ENCODE measurements at places on chromosomes 1 and 21.

DNA sequence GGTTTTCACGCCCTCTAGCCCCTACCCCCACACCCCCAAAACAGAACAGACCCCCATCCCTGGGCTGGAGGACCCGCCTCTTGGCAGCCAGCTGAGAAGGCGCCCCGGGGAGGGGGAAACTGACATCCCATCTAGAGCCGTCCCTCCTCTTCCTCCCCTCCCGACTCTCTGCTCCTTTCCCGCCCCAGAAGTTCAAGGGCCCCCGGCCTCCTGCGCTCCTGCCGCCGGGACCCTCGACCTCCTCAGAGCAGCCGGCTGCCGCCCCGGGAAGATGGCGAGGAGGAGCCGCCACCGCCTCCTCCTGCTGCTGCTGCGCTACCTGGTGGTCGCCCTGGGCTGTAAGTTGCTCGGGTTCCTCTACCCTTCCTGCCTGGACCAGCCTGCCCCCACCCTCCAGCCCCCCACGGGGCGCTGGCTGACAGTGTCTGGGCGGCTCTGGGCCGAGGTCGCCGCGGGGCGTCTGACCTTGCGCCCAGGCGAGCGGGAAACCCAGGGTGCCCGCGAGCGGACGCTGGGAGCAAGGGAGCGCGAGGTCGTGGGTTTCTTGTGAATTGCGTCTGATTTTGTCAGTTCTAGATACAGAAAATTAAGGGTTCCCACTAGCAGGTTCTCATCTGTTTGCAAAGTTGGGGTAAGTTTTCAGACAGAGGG lies 618 bp downstream of the JAM2 start:
- no peak for DNase-seq

DNA sequence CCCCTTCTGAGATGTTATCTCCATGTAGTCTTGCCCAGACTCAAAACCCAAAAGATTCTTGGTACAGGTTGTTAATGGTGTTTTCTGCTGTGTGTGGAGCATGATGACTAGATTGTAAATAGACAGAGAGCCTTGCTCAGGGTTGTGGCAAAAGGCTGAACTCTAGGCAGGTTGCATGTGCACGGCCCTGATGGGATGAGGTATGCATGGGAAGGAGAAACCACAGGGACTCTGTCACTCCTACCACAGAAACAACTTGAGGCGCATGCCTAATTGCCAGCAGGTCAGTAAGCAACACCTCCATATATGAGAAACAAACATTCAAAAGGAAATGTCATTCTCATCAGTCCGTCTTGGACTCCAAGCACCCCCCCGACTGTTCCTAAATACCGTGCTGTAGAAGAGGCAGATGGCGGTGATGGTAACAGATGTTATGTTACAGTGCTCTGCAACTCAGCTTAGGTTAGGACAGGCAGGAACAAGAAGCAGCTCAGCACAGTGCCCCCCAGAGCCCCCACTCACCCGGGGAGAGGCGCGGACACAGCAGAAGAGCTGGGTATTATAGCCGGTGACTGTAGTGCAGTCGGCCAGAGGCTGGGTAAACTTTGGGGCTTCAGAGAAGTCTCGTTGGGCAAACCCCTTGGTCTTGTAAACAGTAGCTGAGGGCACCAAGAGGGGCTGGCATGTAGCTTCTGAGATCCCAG lies 10.9 kb downstream of the MYBPHL start:
- no peak for DNase-seq

DNA sequence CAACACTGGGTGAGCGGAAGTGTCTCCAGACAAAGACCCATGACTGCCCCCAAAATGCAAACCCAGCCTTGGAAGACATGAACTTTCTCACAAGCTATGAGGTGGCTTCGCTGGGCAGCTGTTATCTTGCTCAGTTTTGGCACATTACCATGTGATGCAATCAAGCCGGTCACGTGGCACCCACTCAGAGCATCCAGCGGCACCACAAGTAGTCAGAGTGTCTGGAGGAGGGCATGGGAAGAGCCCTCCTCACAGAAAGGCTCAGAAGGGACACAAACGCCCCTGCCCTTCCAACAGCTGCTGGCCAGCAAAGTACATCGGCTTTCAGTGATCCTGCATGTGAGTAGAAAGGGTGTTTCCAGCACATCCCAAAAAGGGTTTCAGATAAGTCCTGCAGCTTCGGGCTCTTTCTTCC lies 145.5 kb upstream of the IRF2BP2 start:
- DNase-seq: no peak

DNA sequence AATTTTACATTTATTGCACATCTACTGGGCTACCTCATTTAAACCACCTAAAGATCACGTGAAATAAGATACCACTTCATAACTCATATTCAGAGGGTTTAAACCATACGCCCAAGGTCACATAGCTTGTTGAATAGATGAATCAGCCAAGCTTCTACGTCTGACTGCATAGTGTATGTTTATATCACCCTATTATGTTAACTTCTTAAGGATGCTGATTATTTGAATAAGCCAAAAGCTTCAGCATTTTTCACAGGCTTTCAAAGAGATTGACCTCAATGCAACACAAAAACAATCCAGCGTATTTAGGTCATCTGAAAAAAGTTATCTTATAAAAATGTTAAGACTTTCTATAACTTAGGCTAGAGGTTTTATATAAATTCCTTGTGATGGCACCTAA lies 373.8 kb downstream of the TGFB2 start:
- no peak for DNase-seq

GRCh38 chr1:241306125-241306790 lies 50.7 kb downstream of the RGS7 start:
- no peak for DNase-seq

DNA sequence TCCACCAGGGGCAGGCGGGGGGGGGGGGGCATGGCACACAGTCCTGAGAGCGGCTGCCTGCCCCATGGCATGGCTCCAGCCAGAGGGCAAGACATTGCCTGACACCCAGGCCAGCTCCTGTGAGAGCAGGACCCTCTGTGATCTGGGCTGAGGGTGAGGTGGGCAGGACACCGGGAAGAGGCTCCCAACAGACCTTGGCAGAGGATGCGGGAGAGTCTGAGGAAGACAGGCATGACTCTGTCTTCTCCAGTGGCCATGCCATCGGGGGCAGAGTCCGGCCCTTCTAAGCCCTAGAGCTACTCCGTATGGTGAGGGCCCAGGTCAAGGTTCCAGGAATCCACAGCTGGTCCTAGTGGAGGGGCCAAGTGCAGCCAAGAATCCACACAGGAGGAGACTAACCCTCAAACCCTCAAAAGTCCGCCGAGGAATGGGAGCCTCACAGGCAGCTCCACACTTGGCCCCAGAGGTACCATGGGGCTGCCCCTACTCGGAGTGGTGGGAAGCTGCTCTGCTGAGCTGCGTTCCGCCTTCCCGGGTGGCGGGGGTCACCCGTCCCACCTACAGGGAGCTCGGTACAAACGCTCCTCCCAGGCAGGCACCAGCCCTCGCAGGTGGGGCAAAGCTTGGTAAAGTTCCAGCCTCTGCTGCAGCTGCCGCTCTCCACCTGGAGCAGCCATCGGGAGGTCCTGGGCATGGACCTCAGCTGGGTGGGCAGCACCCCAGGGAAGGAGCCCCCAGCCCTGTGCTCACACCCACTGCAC lies 6.5 kb downstream of the ACTRT2 start:
- DNase-seq: no peak

GRCh38 chr1:214966346-214966745 lies 116.2 kb upstream of the KCNK2 start:
- DNase-seq: no peak

- DNase-seq: no peak
Observed at GRCh38 chr1:67955591-67955990, 94.8 kb downstream of the DIRAS3 start.

GRCh38 chr1:203116091-203116820 lies 11.3 kb upstream of the ADORA1 start:
- DNase-seq: no peak

GRCh38 chr1:156773607-156774006 lies 6.3 kb downstream of the PRCC start:
- no peak for DNase-seq

DNA sequence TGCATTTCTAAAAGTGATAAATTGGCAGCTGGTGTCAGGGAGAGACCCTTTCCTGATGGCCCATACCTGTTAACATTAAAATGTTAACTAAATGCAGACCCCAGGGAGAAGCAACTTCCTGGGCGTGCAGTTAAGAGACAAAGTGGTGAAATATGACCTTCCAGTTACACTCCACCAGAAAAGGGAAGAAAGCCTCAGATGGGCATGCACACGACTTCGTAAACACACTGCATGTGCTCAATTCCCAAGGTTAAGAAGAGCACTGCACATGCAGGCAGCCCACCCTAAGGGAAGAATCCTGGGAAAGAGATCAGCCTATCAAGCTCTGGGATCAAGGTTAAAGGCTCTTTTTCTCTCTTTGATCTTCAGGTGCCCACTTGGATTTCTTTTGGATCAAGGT lies 9.7 kb upstream of the GBP6 start:
- DNase-seq: no peak

DNA sequence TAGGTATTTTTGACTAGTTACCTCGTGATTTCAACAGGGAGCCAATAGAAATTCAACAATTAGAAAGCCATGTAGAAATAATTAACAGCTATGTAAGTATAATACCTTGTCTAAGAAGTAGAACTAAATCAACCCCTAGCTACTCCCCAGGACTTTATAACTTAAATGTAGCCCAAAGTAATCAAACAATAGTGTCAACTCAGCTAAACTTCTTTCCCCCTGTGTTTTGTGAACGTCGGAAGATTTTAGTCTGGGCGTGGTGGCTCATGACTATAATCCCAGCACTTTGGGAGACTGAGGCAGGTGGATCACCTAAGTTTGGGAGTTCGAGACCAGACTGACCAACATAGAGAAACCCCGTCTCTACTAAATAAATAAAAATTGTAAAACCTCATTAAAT lies 579.9 kb upstream of the NCAM2 start:
- DNase-seq: no peak

DNA sequence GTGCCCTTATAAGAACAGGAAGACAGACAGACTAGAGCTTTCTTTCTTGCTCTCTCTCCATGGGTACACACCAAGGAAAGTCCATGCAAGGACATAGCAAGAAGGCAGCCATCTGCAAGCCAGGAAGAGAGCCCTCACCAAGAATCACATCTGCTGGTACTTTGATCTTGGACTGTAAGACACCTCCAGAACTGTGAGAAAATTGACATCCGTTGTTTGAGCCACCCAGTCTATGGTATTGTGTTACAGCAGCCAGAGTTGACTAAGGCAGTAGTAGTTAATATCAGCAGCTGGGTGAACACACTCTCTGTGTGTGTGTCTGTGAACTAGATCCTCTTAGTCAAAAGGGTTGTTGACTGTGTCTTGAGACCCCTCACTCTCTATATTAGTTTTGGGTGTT lies 53.8 kb upstream of the PPP2R5A start:
- DNase-seq: no peak

GRCh38 chr1:110696818-110697217 lies 22.1 kb upstream of the KCNA3 start:
- no peak for DNase-seq

DNA sequence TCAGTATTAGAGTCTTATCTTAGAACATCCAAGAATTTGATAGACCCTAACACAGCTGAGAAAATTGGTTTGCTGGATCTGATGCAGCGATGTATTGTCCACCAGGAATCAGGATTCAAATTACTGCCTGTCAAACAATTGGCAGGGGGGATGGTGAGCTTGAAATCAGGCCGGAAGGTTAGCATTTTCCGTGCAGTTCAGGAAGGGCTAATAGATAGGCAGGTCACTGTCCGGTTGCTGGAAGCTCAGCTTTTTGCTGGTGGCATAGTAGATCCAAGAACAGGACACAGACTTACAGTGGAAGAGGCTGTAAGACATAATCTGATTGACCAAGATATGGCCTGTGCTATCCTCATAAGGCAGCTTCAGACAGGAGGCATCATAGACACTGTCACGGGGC lies 127.2 kb downstream of the MACF1 start:
- DNase-seq: no peak

DNA sequence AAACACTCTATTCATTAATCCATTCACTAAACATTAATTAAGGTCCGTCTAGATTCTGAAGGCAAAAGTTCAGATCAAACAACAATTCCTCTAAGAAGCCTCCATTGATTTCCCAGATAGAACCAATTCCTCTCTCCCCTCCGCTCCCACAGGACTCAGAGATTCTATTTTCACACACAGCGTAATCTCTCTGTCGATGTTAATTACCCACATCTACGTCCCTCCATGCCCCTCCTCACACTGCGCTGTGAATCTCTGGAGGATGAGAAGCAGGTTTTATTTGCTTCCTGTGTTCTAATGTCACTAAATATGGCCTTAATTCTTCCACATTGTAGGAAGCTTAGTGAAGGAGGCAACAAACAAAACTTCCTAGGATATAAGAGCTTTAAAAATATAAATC lies 306.7 kb downstream of the DSCAM start:
- DNase-seq: no peak

DNA sequence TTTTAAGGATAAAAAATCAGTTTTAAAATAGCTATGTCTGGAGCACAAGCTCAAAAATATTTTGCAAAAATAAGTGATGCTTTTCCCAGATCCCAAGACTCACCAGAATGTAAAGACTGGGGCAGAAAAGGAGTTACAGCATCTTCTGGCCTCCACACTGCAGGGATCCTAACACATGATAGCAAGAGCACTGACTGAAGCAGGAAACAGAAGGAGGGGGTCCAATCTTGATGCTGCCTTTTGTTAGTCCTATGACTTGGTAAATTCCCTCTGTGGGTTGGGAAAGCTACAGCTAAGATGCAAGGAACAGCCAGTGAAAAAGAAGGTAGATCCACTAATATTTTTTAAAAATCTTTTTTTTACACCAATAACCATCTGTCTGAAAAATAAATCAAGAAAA lies 54.2 kb upstream of the TNR start:
- no peak for DNase-seq

DNA sequence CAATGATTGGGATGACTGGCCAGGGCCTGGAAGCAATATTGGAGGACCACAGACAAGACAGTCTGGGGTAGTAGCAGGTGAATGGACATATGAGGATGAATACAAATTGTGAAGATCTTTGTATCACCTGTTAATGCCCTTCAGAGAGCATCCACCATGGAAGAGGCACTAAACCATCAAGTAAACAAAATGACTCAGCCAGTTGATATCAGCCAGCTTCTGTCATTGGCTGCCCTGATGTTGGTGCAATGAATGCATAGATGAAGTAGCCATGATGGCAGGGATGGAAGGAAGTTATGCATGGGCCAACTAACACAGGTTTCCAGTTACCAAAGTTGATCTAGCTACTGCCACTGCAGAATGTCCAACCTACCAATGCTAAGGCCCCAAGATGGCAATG lies 16.1 kb upstream of the ERI3 start:
- DNase-seq: no peak

- DNase-seq: no peak
Observed at GRCh38 chr1:214076708-214077065, 88.9 kb downstream of the PROX1 start.

All from glomerular endothelial cell (primary cell).